ENCODE measurements at places on chromosomes 1 and 21.

DNA sequence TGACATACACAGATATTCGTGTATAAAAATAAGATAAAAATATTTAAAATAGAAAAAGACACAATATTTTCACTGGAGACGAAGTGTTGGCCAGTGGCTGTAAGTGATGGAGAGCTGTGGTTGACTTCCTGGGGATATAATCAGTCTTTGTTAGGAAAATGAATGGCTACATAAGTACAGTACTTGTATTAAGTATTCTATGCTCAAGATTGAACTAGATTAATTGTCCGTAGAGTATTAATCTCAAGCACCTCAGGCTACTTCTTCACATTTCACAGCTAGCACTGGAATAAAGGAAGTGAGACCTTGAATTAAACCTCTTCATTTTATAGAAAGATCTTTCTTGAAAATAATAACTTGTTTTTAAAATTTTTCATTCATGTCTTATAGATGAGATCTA, 39.0 kb upstream of the RGS5 start:
- no peak for DNase-seq

- no peak for DNase-seq
Measured at GRCh38 chr1:67005068-67005467, 48.9 kb downstream of the SLC35D1 start.

GRCh38 chr1:169288011-169288414, 79.6 kb downstream of the NME7 start:
- no peak for DNase-seq

GRCh38 chr1:64532646-64533045, 62.7 kb downstream of the CACHD1 start:
- no peak for DNase-seq

DNA sequence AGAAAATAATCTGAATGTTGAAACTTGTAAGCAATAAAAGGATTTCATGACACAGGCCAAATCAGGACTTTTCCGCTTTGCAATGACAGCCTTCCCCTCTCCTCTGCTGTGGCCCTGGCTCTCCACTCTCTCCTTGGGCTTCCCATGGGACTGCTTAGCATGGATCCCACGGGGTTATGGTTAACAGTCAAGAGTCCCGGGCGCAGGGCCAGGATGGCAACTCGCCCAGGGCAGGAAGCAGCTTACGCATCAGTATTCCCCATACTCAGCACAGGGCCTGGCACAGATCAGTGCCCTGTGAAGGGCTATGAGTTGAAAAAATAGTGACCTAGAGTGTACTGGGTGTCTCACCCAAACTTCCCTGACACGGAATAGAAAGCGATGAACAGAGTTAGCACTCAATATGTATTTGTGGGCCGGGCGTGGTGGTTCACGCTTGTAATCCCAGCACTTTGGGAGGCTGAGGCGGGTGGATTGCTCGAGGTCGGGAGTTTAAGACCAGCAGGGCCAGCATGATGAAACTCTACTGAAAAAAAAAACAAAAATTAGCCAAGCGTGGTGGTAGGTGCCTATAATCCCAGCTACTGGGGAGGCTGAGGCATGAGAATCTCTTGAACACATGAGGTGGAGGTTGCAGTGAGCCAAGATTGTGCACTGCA, 29.1 kb upstream of the GRHL3 start:
- DNase-seq, result peak; percentile 73

GRCh38 chr21:32114419-32115035, 164.3 kb downstream of the MIS18A start:
- no peak for DNase-seq

GRCh38 chr1:150262388-150263320, 5.1 kb downstream of the CA14 start:
- no peak for DNase-seq

- DNase-seq, result no peak
Measured at GRCh38 chr21:19712441-19712840, 1285.8 kb upstream of the NCAM2 start.

DNA sequence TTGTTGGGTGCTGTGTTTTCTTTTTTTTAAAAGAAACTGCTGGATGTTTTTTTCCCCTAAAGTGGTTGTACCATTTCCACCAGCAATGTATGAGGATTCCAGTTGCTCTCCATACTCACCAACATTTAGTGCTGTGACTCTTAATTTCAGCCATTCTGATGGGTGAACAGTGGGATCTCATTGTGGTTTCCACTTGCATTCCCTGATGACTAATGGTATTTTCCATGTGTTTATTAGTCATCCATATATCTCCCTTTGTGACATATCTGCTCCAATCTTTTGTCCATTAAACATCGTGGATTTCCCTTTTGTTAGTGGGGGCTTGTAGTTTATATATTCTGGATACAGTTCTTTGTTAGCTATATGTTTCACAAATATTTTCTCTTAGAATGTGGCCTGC, 206.0 kb downstream of the CAMTA1 start:
- peak; percentile 27 for DNase-seq

DNA sequence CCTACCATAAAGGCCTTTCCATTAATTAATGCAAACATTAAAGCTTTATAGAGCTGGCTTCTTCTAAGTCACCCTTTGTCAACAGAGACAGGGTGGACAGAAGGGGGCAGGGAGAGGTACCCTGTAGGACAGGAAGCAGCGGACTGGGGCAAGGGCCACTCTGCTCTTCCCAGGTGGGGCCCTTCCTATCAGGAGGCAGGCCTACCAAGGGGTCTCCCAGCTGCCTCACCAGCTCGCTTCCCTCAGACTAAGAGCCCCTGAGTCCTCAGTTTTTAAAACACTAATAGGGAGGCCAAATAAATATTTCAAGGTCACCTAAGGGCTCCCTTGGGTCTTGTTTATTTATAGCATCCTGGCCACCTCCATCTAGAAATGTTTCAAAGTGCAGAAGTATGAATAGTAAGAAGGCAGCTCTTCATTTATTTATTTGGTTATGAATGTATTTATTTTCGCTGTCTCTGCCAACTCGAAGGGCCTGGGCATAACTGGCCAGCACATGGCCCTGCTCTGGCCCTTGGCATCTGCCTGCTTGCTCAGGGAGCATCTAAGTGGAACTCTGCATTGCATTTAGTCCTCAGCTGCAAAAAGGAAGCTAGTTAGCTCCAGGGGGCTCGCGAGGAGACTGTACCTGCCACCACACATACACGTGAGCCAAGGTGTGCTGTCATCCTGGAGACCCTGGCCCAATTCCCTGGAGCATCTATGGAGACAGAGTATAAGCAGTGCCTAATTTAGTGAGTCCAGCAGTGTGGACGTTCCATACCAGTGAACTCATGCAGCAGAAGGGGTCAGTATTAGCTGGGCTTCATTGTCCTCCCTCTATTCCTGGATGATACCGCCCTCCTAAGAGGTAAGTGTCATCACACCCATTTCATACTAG, 395.1 kb upstream of the VAMP3 start:
- DNase-seq, result no peak

DNA sequence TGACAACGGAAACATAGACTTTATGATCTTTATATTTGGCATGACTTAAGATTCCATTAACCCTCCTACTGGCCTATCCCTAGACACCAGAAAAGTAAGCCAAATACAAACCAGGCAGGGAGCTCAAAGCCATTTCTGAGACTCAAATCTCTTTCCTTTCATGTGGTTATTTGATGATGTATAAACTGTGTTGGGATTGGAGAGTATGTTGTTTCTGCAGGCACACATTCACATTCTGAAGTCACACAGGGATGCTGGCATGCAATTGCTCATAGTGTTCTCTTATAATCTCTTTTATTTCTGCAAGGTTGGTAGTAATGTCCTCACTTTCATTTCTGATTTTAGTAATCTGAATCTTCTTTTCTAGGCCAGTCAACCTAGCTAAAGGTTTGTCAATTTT, 5.8 kb downstream of the ZMYND12 start:
- no peak for DNase-seq

DNA sequence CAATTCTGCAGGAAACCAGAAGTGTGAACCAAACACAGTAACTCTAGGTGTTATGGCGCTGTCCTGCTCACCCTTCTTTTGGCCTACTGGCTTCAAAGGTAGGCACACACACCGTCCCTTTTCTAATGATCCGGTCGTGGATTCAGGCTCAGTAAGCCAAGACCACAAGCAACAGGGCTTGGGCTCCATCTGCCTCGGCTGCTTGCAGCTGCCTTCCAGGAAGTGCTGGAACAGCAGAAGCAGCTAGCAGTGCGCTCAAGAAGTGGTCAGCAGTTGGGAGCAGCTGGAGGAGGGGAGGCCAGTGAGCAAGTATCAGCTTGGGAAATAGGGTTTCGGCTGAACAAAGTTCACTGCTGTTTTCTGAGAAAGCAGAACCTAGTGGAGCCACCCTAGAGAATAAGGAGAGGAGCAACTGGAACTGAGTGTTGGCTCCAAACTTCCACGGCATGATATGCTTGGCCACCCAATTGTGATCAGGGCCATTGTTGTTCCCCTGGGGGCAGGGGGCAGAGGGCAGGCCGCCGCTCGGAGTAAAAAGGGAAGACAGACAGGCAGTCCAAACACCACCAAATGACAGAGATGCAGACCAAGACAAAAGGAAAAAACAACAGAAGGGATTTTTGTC, 173.4 kb downstream of the TOMM20 start:
- DNase-seq, result no peak

GRCh38 chr1:248822148-248823032, 3.3 kb downstream of the SH3BP5L start:
- DNase-seq, result no peak

- DNase-seq, result no peak
Measured at GRCh38 chr1:78586572-78586971, 33.7 kb upstream of the IFI44L start.

All from epithelial cell of prostate (primary cell).